NCI-H2029 (cell line): ENCODE measurements at places on chromosomes 3 and 15.
A peak's percentile ranks its signal among the peaks of the same experiment; 100 is the strongest.

- DNase-seq: peak; percentile 6
Observed at GRCh38 chr3:61530355-61530754, 31.0 kb upstream of the PTPRG start.

DNA sequence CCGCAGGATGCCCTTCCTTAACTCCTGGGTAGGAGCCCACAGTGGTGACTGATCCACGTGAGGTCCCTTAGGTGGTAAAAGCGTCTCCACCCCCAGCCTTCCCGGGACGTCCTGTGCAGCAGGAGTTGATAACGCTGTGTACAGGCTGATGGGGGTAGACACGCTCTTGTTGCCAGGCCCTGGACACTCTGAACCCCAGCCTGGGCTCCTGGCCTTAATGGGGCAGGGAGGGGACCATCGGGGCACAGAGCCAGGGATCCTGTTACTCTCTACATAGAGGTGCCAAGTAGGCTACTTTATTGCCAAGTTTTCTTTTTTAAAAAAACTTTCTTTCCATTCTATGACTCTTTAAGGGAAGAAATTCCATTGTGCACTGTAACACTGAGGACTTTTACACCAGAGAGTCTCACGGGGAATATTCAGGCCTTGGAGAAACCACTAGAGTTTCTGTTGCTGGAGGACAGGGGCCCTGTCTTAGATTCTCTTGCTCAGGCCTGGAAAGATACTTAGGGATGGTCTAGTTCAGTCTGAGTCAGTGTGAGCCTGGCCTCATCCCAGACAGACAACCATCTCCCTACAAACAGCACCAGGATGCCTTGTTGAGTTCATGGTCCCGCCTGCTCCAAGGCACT lies 104.3 kb upstream of the RNU6-1 start:
- DNase-seq: no peak

DNA sequence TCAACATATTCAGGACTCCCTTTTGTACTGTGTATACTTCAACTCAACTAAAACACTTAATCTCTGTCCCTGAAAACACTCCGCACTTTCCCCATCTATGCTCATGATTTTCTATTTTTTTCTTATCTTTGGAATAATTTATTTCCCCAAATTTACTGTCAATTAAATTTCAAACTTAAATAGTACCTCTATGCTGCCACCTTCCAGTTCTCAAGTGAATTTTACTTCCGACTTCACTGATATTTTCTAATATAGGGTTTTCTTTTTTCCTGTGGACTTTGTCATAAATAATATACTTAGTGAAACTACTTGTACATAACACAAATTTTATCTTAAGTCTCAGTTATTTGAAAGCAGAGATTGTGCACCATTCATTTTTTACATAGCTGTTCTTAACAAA lies 1303.3 kb downstream of the OTOL1 start:
- DNase-seq: no peak

DNA sequence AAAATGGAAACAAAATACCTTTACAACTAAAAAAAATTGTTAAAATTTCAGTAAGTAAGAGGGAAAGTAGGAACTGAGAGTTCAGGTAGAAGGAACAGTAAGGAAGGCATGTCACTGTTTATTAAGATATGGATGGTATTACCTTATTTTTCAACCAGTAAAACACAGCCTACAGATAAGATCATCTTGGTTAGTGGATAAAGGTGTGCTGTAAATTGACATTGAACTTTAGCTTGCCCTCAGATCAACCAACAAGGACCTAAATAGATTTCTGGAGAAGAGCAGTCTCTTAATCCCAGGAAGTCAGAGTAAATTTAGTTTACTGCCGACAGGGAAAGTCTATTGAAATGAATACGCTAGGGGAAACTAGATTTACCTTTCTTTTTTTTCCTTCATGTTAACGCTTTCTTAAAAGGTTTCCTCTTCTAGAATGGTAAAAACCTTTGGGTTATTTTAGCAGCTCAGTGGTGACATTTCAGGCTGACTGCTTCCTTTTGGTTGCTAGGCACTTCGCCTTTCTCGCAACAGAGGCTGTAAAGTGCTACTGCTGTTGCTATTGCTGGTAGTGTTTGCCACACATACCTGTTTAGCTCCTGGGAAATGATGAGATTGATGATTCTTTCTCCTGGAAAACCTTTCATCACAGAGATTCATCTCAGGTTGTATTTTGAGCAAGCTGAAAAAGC lies 12.9 kb downstream of the DZIP3 start:
- no peak for DNase-seq

DNA sequence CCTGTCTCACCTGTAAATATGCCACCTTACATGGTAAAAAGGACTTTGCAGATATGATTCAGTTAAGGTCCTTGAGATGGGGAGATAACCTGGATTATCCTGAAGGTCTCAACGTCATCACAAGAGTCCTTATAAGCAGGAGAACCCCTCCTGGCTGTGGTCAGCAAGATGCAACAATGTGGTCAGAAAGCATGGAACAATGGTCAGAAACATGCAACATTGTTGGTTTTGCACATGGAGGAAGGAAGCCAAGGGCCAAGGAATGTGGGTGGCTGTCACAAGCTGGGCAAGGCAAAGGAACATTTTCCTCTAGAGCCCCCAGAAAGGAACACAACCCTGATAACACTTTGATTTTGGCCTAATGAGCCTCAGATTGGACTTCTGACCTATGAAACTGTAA lies 9.4 kb upstream of the SUMF1 start:
- no peak for DNase-seq

GRCh38 chr15:37134244-37134643 lies 33.9 kb upstream of the MEIS2 start:
- no peak for DNase-seq

- no peak for DNase-seq
Observed at GRCh38 chr3:194588236-194588635, 45.0 kb downstream of the TMEM44 start.

DNA sequence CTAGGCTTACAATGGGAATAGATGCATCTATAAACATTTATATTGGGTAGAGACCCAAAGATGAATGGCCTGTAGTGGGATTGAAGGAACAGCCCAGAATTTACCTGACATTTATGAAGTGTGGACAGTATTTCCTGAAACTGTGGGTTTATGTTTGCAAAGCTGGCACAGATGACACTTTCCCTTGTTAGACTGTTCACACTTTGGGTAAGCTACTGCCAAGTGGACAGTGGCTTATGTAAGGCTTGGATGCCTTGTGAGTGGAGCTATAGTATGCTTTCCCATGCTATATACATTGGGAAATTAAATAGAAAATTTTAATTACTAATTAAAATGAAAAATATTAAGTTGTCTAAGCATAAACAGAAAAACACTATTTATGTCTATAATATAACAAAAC lies 48.5 kb downstream of the STARD9 start:
- no peak for DNase-seq

- peak; percentile 7 for DNase-seq
Observed at GRCh38 chr3:69410301-69410700, 24.4 kb upstream of the FRMD4B start.

DNA sequence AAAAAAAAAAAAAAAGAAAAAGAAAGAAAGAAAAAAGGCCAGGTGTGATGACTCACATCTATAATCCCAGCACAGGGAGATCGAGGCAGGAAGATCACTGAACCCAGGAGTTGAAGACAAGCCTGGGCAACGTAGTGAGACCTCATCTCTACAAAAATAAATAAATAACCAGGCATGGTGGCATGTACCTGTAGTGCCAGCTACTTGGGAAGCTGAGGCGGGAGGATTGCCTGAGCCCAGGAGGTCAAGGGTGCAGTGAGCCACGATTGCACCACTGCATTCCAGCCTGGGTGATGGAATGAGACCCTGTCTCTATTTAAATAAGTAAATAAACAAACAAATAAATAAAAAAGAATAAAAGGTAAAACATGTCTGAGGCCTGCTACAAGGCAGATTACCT lies 39.3 kb upstream of the LACTB start:
- no peak for DNase-seq

DNA sequence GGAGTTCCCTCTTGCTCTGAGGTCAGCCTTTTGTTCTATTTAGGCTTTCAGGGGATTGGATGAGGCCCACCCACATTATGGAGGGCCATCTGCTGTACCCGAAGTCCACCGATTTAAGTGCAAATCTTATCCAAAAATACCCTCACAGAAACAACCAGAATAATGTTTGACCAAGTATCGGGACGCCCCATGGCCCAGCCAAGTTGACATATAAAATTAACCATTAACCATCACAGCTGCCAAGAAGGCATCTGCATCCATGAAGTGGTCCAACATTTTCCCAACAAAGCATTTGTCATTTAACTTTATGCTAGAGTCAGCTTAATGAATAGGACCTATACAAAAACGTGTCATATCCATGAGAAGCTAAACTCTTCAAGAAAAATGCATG lies 46.2 kb upstream of the TBC1D23 start:
- no peak for DNase-seq

- peak; percentile 19 for DNase-seq
Observed at GRCh38 chr3:33883538-33883950, 85.1 kb downstream of the PDCD6IP start.

GRCh38 chr3:134308350-134308891 lies 57.8 kb upstream of the RYK start:
- peak; percentile 28 for DNase-seq

- no peak for DNase-seq
Observed at GRCh38 chr3:101423984-101424888, 88.8 kb downstream of the SENP7 start.

DNA sequence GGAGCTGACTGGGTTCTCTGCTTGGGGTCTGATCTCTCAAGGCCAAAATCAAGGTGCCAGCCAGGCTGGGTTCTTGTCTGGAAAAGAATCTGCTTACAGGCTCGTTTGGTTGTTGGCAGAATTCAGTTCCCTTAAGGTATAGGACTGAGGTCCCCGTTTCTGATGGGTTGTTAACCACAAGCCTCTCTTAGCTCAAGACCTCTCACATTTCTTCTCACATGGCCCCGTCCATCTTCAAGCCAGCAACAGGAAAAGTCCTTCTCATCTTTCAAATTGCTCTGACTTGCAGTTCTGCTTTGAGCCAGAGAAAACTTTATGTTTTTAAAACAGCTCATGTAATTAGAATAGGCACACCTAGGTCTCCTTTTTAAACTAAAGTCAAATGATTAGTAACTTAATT lies 20.4 kb downstream of the UACA start:
- DNase-seq: no peak

- no peak for DNase-seq
Observed at GRCh38 chr3:131819381-131820055, 215.3 kb downstream of the CPNE4 start.

DNA sequence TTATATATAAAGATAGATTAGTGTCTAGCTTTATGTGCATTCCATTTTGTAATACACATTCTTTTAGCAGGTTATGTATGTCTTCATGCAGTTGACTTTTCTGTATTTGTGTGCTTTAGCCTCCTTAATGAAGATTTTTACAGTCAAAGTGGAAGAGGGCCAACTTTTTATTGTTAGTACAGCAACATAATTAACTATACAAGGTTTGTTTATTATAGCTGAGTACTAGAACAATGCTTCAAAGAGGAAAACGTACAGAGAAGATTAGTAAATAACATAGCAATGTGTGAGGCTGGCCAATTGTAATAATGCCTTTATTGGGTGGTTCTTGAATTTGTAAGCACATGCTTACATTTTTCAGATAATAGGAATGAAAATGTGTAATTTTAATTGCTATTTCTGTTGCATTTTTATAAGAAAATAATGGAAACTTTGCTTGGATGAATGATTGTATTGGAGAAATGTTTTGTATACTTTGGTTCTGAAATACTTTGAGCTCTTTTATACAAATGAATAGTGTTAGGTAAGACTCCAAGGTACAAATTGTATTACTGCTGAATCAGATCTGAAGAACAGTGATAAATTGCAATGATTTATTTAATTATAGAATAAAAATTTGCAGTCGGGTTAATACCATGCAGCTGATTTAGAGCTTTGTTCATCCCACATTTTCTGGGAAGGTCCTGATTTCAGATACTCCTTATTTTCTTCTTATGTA lies 41.4 kb downstream of the UBE2E2 start:
- DNase-seq: no peak

DNA sequence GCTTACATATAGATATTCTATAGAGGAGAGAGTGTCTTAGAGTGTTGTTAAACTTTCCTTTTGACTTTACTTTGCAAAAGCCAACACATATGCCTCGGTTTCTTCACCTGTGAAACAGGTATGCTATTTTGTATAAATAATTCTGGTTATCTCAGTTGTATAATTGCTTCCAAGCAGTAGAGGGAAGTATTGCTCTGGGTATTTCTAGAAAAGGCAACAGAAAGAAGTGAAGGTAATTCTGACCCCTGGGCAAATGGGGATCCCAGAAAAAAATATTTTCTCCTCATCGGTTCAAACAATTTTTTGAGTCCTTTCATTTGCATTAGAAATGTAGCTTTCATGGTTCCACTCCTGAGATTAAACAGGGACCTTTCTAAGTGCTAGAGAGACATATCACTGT lies 216.5 kb upstream of the SEMA6D start:
- no peak for DNase-seq

DNA sequence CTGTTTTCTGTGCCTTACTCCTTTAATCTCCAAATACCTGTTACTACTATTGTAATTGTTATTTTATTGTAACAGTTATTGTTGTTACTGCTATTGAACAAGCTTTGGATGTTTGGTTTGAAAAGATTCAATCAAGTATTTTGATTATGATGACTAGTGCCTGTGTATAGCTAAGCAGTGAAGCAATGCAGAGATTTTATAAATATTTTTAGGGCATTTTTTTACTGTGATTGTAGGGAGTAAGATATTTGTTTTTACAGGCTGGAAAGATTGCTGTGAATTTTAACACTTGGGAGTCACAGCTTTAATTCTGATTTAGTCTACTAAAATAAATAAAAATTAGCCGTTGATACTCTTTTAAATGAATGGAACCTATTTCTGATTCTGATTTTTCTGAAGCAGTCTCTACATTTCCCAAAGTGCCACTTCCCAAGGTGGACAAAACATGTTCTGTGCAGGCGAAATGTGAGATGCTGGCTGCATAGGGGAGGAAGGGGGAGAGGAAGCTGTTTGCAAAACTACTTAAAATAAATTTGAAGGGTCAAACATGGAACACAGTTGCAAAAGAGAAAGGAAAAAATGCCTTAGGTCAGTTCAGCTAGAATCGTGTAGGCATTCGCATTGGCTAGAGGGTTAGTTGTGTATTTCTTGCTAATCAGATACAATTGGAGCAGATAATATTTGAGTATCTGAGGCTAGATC lies 25.7 kb downstream of the EEFSEC start:
- DNase-seq: peak; percentile 13

DNA sequence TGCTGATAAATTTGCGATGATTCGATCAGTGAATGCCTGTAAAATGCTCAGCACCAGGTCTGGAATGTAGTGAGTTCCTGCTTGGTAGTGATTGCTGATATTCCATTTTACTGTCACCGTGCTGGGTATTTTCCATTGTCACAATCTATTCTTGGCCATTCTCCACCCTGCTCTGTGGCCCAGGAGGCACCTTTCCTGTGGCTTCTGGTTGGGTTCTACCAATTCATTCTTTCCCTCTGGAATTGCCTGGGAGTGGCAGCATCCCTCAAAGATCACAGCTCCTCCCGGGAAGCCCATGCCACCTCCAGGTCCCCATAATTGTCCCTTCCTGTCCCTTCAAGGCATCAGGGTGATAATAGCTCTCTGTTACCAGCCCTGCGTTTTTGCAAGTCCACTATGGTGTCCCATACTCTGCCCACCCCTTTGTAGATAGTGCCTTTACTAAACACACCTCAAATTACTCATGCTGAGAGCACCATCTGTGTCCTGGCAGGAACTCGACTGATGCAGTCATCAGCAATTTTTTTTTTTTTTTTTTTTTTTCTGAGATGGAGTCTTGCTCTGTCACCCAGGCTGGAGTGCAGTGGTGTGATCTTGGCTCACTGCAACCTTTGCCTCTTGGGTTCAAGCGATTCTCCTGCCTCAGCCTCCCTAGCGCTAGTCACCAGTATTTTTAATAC lies 177.8 kb upstream of the PROK2 start:
- no peak for DNase-seq
